ENCODE measurements at places on chromosomes 13 and 19.

DNA sequence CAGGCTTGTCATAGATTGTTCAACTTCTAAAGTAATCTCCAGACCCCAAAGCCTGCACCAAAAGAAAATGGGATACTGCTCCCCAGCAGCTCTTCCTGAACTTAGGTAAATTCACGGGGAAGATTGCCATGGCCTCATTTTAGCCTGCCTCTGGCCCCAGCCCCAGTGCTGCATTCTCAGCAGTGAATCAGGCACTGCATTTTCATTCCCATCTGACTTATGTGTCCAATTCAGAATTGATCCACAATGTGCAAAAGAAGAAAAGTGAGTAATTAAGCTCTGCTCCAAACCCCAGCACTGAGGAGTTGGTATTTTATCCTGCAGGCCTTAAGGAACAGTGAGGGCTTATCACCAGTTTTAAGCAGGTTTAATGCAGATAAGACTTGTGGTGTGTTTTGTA is 176.4 kb downstream of the KCTD12 start:
- no peak for DNase-seq

DNA sequence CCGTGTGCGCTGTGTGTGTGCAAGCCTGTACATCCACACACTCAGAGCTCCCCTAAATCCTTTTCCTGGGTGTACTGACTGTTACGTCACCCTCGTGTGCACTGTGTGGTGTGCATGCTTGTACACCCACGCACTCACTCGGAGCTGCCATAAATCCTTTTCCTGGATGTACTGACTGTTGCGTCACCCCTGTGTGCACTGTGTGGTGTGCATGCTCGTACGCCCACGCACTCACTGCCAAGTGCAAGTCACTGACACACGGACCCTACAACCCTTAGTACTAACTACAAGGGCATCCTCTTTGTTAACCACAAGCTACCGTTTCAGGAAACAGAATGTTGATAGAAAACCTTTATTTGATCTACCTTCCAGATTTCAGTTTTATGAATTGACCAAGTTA is 983.4 kb downstream of the EFNB2 start:
- DNase-seq: no peak

DNA sequence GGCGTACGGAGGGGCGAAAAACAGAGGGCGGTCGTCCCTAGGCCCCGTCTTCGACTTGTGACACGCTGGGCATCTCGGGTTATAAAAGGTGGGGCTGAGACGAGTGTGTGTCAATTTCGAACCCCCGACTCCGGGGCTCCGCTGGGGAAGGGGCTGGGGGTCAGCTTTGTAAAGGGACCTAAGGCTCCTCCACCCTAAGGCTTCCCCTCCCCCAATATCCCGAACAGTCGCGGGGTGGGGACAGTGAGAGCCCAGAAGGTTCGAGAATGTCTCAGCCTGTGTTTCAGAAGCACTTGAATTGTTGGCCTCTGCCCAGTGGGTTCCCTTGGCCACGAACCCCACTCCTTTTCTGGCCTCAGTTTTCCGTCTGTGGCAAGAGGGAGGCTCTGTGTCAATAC is 450 bp downstream of the SELENOW start:
- DNase-seq: no peak

GRCh38 chr13:25085125-25085742 is 10.7 kb upstream of the PABPC3 start:
- peak; percentile 13 for DNase-seq

GRCh38 chr13:98810746-98811145 is 58.3 kb upstream of the SLC15A1 start:
- no peak for DNase-seq

- DNase-seq: no peak
Measured at GRCh38 chr13:110317093-110317492, 10.0 kb downstream of the COL4A2 start.

GRCh38 chr19:19578252-19578651 is 40.2 kb downstream of the CILP2 start:
- DNase-seq: no peak

- DNase-seq: no peak
Measured at GRCh38 chr19:49585023-49585422, 3.9 kb downstream of the PRRG2 start.

- no peak for DNase-seq
Measured at GRCh38 chr19:1220976-1221903, 15.7 kb downstream of the STK11 start.

- no peak for DNase-seq
Measured at GRCh38 chr13:51577690-51578089, 6.6 kb upstream of the WDFY2 start.

- no peak for DNase-seq
Measured at GRCh38 chr19:57096685-57097361, 23.0 kb upstream of the USP29 start.

- DNase-seq: no peak
Measured at GRCh38 chr19:13023656-13024055, 28.4 kb downstream of the NFIX start.

DNA sequence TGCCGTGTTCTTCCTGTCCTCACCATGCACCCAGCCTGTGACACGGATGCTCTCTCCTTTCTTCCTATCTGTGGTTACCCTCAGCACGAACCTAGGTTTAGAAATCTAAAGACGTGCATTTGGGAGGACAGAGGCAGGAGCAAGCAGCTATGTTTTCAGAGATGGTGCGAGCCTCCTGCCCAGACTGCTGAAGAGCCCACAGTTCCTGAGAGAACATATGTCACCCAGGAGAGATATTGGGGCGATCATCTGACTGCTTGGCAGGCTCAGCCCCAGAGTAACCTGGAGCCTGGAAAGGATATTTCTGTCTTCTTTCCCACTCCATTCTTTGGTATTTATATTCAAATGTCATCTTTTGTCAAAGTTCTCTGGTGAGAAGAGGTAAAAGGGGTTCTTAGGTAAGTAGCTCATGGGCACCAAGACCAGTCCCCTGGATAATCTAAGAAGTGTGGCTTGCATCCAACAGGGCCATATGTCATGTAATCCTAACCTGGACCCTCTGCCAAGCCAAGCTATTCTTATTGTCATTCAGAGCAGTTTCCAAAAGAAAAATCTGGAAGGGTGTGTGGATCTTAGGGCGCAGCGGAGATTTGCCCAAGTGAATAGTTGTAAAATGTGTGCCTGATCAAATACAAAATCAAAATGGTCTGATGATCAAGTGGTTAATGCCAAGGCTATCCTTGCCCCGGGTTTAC is 59.5 kb downstream of the FGF9 start:
- no peak for DNase-seq

DNA sequence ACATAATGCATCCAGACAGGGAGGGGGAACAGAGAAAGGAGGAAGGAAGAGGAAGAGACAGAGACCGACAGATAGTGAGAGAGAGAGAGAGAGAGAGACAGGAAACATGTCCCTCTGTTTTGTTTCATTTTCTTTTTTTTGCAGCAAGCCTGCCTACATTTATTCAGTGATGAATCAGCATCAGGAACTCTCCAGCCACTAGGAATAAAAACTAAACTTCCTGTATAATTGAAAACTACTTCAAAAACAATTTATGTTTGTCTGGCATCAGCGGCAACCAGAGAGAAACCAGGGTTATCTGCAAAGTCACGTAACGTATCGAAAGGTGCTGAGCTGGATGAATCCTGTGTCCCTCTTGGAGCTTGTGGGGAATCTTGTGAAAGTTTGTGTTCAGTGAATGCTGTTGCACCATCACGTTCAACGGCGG is 148.6 kb upstream of the SOX21 start:
- no peak for DNase-seq

DNA sequence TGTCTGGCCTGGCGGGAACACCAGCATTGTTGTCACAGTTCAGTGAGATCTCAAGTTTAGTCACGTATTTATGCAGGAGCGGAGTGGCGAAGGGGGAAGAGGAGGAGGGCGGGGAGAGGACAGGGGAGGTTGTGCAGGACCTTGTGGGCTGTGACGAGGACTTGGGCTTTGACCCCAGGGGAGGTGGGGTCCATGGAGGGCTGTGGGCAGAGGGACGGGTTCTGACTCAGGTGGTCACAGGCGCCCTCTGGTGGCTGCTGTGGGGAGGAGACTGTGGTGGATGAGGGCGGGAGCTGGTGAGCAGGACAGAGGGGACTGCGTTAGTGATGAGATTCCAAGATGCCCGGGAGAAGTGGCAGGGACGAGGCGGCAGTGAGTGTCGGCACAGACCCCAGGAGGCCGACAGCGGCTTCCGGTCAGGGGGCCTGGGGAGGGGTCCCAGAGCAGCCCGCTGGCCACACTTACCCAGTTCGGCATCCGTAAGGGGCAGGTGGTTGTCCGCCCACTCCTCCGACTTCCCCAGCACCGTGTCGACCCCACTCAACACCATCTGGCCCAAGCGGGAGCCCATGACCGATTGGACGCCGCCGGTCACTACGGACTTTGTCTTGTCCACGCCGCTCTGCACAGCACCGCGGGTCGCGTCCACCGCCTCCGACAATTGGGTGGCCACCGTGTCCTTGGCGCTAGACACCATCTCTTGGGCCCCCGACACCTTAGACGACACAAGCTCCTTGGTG is 15.7 kb downstream of the PLIN3 start:
- DNase-seq: no peak

DNA sequence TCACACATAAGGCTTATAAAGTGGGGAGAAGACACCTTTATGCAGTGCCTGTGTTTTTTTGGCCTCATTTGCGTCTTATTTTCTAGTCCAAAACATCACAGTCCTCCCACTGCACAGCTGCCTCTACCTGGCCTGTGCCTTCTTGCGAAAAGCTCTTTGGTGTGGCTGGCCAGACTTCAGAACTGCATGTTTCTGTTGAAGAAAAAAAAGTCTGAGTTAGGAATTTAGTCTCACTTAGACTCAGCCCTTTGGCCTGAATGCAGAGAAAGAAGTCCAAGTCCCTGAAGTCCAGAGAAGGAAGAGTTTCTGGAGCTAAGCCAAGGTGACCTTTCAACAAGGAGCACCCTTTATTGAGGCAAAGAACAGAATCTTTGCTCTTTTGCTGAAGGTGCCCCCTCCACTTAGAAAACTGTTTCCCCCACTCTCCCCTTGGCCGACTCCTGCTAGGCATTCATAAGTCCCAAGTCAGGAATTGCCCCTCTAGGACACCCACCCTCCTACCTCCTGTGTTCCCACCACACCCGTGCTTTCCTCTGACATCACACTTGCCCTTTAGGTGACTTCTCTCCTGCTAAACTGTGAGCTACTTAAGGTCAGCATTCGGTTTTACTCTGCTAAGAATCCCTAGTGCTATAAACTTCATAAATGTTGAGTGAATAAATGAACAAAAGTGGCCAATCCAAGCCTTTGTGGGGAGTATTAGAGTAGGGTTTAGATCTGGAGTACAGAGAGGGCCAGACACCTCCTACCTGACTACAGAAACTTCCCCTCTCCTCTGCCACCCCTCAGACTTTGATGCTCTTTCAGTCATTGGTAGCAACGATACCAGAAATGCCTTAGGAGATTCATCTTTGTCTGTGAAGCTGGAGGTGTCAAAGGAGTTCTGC is 226.8 kb downstream of the LACC1 start:
- no peak for DNase-seq

DNA sequence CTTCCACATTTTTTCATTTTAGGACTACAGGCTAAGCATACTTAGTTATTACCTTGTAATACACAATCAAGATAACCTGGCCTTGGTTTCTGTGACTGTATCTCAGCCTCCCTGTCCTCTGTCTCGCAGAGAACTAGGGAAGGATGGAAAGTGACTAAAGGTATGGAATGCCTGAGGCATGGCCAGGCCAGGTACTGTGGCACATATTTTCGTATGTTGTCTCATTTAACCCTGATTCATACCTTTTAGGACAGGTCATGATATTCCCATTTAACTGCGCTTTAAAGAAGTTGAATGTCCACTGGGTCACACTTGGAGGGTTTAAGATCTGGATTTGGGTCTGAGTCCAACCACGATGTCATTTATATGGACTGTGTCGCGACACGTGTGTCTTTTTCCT is 322.6 kb downstream of the SHISA2 start:
- DNase-seq: no peak

DNA sequence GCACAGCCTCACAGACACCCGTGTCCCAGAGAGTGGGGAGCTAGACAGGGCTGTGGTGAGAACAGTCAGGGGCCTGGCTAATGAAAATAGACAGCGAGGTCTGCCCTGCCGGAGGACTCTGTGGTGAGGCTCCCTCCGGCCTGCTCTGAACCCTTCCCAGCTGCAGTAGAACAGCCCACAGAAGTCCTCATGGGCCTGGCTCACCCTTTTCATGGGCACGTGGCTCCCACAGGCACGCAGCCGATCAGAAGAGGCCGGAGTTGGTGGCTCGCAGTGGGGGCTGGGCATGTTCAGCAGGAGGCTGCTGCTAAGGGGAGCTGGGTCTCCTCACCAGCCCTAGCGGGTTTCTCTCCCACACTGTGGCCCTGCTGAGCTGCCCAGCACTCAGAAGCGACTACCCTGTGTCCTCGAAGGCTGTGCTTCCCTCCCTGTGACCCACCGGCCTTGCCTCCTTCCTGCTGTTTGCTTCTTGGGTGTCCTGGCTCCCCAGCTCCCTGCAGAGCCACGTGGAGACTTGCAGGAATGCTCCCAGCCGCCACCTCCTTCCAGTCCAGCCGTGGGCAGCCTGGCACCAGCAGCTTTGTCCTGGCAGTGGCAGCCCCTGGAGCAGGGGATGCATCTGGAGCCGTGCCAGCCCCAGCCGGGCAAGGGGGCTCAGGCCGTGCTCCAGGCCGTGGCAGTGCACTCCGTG is 138.7 kb downstream of the KDM4B start:
- DNase-seq: peak; percentile 17

GRCh38 chr13:72316716-72317115 is 410.7 kb downstream of the MZT1 start:
- no peak for DNase-seq

DNA sequence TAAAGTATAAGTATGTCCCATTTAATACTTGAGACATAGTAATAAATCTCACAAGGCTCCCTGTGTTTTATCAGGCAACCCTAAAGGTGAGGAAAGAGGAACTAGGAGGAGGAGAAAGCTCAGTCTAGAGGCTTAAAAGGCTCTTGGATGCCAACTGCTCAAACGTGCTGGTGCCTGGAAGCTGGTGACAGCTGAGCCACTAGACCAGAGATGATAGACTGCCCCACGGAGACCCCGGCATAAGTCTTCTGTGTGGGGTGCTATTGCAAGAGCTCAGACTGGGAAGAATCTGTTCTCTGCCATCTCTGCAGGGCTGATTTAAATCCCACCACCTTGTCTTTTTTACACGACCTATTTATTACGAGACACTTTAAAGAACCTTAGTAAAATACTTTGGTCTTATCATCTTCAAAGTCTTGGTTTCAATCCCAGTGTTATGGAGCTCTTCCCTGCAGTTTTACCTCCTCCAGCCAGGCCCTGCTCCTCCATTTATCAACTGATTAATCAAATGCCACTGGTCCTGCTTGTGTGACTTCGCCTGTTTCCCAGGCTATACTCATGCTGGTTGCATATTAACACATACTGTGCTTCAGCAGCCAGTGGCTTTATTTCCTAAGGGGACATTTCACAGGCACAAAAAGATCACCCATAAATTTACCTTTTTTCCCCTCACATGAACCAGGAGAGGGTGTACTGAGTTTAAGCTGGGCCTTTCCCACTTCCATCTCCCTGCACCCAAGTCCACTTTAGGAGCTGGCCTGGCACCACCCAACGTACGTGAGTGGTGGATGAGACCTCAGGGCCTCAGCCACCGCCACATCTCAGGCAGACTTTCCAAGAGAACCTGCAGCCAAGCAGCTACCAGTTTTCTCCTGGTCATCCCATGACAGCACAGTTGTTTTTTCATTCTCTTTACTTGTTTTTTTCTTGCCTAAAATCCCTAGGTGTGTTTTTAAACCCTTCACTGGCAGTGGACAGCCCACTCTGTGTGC is 7.8 kb upstream of the ATP12A start:
- DNase-seq: no peak
